ENCODE measurements at places on chromosomes 6 and 20.

DNA sequence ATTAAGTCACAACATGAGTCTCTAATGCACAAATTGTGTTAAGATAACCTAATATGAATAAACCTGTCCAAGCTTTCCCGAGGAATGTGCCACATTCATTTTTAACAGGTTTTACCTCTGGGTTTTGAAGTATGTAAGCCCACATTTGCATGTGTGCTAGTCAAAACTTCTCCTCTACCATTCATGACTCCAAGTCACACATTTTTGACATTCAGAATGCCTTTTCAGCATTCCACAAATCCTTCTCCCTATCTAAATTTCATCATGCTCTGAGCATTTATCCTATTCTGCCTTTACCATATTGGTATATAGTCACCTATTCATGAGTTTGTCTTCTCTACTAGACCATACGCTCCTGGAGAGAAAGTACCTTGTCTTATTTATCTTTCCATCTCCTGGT is 56.5 kb downstream of the ADGRF5 start:
- DNase-seq: no peak

GRCh38 chr6:167336844-167337630 is 12.2 kb downstream of the TTLL2 start:
- no peak for DNase-seq

DNA sequence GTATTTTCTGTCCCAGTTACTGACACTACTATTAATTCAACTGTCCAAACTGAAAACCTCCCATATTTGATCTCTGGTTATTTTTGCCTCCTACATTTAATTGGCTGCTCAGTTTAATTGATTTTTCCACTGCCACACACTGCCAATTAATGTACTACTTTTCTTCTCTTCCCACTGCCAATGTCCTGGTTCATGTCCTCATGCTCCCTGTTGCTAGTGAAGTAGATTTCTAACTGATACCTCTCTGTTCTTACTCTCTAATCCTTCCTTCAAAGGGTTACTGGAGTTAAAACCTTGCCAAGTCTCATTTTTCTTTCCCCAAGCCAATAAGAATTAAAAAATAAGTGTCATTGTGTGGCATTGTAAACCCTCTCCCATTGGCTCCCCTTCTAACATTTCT is 440.6 kb upstream of the JAG1 start:
- DNase-seq: no peak

- DNase-seq: peak; percentile 94
Measured at GRCh38 chr20:36235892-36236785, at the start of gene AAR2. TSS of gene AAR2 (plus strand) at chr20:36236478. CDS start at chr20:36239869, 3,391 bp downstream.

- DNase-seq: peak; percentile 81
Measured at GRCh38 chr6:29653452-29654038, 3.3 kb upstream of the MOG start.

GRCh38 chr20:9442858-9443257 is 71.5 kb upstream of the LAMP5 start:
- DNase-seq: no peak

DNA sequence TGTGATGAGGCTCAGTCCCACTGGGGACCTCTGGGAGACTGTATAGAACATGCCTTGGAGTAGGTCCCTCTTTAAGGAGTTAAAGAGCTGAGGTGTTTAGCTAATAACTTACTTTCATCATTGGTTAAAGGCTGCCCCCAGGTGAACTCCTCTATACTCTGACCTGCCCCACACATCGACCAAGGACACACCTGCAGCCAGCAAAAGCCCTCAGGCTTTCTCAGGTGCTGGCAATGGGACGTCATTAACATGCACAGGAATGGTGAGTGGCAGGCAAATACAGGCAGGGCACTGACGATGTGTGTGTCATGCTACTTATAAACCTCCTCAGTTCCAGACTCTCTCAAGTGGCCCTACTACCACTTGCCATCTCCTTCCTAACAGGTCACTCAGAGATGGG is 366.4 kb downstream of the KIF16B start:
- no peak for DNase-seq

DNA sequence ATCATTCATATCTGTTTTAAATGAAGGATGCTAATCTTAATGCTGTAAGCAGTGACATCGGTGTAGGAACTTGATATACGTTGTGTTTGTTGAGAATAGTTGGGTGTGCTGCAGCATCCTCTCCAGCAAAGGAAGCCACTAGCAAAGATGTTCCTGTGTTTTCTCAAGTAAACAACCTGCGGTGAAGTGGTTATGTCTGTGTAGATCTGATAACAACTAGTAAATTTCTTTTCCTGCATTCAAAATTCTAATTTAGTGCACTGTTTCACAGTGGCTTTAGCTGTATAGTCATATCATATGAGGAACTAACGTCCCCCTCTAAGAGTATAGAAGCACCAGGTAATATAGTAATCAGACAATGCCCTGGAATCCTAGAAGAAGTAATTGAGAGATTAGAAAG is 38.7 kb downstream of the NCOA7 start:
- DNase-seq: peak; percentile 78

DNA sequence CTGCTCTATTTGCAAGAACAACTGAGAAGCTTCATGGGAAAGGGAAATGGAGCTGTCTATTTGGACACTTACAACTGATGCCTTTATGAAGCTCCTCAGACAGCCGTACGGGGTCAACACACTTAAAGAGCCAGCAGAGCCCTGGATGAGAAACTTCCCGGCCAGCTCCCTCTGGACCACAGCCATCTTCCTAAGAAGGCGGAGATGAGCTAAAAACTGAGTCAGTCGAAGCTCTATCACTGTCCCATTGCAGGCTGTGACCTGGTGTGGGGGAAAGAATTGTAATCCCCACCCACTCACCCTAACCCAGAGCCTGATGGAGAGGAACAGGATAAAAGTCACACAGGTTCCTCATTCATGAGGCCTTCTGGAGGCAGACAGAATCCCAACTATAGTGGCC is 360.4 kb upstream of the JARID2 start:
- DNase-seq: no peak

GRCh38 chr6:43074847-43075669 is 1.1 kb upstream of the PTK7 start:
- DNase-seq: no peak

- peak; percentile 75 for DNase-seq
Measured at GRCh38 chr6:71012866-71013469, 56.1 kb upstream of the B3GAT2 start.

DNA sequence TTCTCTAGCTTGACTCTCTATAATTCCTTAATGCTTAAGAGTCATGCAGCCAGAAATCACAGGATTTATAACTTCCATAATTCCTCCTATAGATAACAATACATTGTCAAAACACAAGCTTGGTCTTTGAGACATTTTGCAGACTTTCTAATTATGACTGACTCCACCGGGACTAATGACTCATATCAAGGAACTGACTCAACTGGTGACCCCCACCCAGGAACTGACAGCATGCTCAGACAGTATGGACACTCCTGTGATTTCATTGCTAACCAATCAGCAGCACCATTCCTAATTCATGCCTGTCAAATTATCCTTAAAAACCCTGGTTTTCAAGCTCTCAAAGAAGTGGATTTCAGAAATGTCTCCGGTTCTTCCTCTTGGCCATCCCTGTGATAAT is 670.5 kb upstream of the IMPG1 start:
- DNase-seq: no peak

DNA sequence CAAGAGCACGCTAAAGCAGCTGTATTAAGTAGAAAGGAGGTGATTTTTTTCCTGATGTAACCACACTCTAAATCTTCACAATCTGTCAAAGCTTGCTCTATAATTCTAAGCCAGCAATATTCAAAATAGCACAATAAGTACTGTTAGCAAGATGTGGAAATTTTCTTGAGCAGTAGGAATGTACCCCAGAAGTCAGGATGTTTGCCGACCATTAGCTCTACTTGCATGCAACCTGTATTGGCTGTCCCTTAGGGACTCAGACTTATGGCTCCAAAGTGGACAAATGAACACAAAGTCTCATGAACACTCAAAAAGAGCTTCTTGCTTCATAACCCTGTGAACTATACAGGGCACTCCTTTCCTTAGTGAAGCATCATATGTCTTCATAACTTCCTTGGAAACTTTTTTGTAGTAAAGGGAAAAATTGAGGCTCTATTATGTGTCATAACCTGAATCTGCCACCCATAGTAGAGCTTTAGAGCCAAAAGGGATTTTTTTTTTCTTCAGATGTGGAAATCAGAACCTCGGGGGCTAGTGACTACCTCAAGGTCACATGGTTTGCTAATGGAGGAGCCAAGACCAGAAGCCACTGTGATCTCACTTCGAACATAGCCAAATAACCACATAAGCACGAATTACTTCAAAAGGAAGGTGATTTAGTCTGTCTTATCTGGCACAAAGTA is 54.5 kb downstream of the ADGRG6 start:
- no peak for DNase-seq

DNA sequence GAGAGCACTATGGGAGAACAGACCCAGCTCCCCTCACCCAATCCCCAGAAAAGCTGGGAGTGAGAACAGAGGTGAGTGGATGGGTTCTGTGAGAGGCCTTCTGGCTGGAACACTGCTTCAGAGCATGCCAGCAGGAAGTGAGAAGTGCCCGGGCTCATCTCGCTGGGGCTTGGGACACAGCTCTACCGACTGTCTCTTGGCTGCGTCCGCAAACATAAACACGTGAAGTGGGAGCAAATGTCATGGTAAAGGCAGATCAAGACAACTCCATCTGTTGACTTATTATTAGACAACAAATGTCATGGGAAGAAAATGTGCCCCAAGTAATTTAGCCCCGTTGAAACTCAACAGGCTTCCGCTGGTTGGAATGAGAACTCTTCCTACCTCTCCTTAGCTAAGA is 25.9 kb downstream of the GNAS-AS1 start:
- DNase-seq: no peak

- DNase-seq: no peak
Measured at GRCh38 chr20:45354423-45355208, 6.4 kb upstream of the SDC4 start.

DNA sequence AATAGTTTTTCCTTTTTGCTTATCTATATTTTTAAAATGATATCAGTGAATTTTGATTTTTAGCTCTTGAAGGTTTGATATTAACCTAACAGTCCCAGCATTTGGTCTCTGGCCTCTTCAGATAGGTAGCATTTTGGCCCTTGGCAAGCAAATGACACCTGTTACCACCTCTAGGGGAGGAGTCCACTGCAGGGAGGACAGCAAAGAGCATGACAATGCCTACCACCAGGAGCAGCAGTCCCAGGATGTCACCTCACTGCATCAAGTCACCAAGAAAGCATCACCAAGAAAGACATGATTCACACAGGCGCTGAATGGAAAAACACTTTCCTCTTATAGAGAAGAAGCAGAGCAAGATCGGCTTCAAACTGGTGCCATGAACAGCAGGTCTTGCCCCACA is 224.3 kb downstream of the UBE3D start:
- DNase-seq: no peak

GRCh38 chr6:20242397-20242796 is 30.1 kb upstream of the MBOAT1 start:
- peak; percentile 46 for DNase-seq

DNA sequence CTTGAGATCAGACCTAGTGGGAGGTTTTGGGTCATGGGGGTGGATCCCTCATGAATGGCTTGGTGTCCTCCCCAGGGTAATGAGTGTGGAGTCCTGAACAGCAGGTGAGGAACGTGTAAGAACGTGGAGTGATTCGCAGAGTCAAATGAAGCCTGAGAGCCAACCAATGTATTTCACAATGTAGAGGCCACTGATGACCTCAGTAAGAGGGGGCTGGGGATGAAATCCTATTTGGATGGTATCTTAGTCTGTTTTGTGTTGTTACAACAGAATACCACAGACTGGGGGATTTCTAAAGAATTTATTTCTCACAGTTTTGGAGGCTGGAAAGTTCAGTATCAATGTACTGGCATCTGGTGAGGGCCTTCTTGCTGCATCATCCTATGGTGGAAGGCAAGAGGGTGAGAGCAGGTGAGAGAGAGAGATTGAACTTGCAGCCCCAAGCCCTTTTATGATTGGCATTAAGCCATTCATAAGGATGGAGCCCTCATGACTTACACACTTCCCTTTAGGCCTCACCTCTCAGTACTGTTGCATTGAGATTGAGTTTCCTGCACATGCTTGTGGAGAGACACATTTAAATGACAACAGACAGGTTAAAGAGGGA is 47.3 kb upstream of the HIVEP1 start:
- DNase-seq: no peak

GRCh38 chr6:4134841-4135664 is at the start of gene ECI2:
TSS of gene ECI2 (minus strand) at chr6:4135575. CDS start at chr6:4135560, 15 bp downstream.
- DNase-seq: peak; percentile 91

DNA sequence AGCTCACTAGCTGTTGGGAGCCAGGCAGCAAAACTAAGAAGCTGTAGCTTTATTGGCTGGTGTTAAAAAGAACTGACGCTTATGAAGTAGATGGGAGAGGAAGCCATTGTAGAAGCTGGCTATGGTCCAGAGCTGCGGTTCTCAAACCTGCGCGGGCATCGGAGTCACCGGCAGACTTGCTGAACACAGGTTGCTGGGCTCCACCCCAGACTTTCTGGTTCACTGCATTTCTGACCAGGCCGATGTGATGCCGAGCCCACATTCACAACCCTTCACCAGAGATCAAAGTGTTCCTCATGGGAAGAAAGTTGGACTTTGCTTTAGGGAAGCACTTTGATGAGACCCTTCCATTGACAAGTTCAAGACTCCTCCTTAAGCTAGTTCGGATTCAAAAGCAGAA is 231.6 kb downstream of the QKI start:
- no peak for DNase-seq
